ENCODE measurements at places on chromosomes 11 and 22. TPM values are rescaled to one million over a fixed set of nuclear protein-coding genes. Genes with fewer than 3 reads are reported as not detected.

The PRDX5 gene
- 230 TPM for total RNA-seq

The TRIM48 gene
- total RNA-seq: not detected

The FOSL1 gene
- 4.4 TPM for total RNA-seq

The CBLIF gene
- not detected for total RNA-seq

The SMTNL1 gene
- total RNA-seq: not detected

Data from bladder microvascular endothelial cell (primary cell).